ENCODE measurements at places on chromosomes 12 and 14.

DNA sequence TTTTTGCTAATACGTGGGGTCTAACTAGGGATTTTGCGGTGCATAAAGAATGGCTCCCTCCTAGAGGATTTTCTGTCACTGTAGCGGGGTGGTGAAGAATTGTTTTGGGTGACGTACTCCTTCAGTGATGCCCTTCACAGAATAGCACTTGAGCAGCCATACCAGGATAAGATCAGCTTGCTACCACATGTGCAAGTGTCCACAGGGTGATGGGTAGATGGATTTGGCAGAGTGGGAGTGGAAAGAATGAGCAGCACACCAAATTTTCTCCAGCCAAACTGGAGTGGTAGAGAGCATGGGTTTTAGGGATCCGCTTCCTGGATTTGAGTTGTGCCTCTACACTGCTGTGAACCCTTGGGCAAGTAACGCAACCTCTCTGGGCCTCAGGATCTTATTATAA is 2.3 kb downstream of the TCP11L2 start:
- DNase-seq, result no peak

GRCh38 chr12:76006028-76006925 is 25.3 kb downstream of the PHLDA1 start:
- DNase-seq, result no peak

- DNase-seq, result no peak
Measured at GRCh38 chr12:40056373-40056772, 49.5 kb downstream of the SLC2A13 start.

DNA sequence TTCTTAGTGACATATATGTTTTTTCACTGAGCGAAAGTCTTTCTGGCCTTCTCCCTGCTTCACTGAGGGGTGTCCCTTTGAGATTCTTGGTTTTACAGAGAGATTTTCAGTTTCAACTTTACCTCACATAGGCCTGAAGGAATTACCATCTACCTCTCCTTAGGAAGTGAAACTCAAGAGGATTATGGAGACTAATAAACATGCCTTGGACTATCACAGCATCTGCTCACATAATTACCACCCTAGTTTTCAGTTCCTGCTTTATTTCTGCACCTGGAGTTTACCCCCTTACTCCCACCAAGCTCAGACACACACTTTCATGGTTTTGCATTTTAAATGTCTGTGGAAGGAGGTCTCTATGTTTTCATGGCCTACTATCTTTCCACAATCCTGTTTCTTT is 118.3 kb upstream of the SCAF11 start:
- no peak for DNase-seq

GRCh38 chr12:132137483-132138125 is 6.5 kb downstream of the DDX51 start:
- no peak for DNase-seq

DNA sequence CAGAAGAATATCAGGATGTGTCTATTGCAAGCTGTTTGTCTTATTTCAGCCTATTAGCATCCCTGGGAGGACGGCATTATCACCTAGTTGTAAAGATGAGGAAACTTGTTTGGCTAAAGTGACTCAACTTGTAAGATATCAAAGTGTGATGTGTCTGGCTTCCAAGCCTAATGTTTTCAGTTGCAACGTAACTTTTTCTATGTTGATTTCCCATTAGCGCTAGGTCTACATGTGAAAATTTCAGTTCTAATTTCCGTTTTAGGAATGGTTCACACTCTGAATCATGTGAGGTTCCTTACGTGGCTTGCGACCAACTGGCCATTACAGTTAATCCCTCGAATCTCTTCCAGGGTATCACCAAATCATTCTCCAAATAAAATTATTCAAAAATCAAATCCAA is 58.0 kb downstream of the LLPH start:
- no peak for DNase-seq

- no peak for DNase-seq
Measured at GRCh38 chr12:96208801-96209549, 14.8 kb downstream of the ELK3 start.

GRCh38 chr12:119024356-119024755 is 43.0 kb downstream of the SRRM4 start:
- DNase-seq, result no peak

GRCh38 chr14:96345669-96346068 is 17.5 kb downstream of the ATG2B start:
- DNase-seq, result no peak

- DNase-seq, result peak; percentile 70
Measured at GRCh38 chr12:81668475-81668874, 90.7 kb downstream of the PPFIA2 start.

DNA sequence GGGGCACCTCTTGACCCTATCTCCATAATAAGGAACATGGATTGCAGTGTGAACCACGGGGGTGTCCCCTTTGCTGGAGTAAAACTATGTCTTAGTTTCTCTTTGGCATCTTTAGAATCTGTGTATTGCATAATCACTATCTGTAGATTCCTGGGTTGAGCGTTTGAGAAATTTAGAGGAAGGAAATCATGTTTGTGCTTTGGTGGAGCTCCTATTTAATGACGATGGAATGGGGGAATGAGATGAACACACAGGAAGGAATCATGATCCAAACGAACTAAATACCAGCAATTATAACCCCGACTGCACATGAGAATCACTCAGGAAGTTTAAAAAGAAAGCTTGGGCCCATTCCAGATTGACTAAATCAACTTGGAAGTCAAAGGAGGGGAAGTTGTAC is 1.3 kb upstream of the MYG1 start:
- peak; percentile 33 for DNase-seq

GRCh38 chr14:67926821-67927220 is 107.2 kb downstream of the RAD51B start:
- DNase-seq, result no peak

DNA sequence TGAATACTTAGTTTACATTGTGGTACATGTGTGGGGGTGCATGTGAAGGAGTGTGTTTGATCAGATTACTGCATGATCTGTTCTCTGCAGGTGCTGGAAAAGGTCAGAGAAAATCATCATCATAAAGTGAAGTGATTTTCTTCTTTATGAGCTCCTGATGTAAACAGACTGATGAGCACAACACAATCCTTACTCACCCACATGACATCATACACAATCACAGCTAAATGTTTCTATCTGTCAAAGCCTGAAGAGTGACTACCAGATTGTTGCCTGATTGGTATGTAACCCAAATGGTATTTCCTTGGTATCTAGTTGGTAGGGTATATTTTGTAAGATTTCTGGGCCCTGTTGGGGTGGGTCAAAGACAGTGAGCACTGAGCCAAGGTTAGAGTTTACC is 270.8 kb downstream of the FOXG1 start:
- no peak for DNase-seq

DNA sequence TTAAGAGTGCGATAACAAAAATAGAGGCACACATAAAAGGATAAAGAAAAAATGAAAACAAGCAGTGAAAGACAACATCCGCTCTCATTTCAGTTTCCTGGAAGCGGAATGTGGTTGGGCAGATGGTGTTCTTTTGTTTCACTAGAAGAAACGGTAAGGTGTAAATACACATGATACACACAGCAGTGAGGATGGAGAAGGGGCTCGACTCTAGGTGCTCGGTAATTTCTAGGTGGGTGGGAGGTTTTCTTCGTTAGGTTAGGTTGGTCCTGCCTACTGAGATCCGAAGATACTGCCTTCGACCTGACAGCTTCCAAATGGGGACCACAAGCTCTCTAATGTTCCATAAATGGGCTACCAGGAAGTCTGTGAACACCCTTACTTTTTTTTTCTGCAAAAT is 1082.5 kb downstream of the BCL11B start:
- DNase-seq, result no peak

DNA sequence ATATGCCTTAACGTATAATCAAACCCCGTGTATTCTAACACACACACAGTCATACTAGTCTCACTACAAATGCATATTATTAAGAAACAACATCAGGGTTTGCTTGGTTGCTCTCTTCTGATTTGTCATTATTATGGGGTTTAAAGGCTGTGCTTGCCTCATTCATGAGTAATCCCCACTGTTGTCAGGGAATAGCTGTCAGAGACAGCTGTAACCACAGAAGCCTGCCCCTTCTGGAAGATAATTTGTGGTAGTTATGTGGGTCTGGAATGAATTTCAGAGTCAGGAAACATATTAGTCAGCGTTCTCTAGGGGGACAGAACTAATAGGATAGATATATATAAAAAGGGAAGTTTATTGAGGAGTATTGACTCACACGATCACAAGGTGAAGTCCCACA is 456.9 kb upstream of the TMEM132C start:
- peak; percentile 87 for DNase-seq

- DNase-seq, result peak; percentile 33
Measured at GRCh38 chr12:7144414-7145120, 14.4 kb downstream of the CLSTN3 start.

GRCh38 chr12:44563486-44563885 is 312.6 kb downstream of the NELL2 start:
- no peak for DNase-seq

DNA sequence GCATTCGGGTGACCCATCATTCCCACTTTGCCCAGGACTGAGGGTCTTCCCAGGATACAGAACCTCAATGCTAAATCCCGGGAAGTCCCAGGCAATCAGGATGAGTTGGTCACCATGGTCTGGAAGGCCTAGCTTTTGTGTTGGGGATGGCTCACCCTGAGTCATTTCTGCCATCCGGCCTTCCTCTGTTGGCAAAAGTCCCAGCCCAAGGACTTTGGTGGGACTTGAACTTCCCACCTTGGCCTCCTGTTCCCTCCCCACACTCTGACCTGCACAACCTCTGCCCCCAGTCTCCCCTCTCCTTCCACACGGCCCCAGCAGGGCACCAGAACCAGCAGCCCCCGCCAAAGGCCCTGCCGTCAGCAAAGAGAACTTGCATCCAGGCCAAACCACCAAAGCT is 24.6 kb upstream of the NCOR2 start:
- peak; percentile 88 for DNase-seq

- DNase-seq, result peak; percentile 38
Measured at GRCh38 chr12:63869656-63870055, 25.2 kb downstream of the SRGAP1 start.

GRCh38 chr14:93778453-93778852 is 9.8 kb downstream of the PRIMA1 start:
- DNase-seq, result no peak

DNA sequence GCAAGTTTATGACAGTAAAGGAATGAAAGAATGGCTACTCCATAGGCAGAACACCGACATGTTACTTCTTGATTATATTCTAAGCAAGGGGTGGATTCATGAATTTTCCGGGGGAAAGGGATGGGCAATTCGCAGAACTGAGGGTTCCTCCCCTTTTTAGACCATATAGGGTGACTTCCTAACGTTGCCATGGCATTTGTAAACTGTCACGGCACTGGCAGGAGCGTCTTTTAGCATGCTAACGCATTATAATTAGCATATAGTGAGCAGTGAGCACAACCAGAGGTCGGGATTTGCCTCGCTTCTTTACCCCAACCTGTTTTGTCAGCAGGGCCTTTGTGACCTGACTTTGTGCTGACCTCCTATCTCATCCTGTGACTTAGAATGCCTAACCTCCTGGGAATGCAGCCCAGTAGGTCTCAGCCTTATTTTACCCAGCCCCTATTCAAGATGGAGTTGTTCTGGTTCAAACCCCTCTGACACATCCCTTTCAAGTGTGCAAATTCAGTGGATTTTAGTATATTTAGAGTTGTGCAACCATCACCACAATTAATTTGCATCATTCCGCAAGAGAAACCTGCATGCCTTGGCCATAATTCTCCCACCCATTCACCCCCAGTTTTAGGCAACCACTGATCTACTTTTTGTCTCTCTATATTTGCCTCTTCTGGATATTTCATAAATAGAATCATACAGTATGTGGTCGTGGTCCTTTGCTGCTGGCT is 27.4 kb downstream of the PALS1 start:
- DNase-seq, result peak; percentile 53

DNA sequence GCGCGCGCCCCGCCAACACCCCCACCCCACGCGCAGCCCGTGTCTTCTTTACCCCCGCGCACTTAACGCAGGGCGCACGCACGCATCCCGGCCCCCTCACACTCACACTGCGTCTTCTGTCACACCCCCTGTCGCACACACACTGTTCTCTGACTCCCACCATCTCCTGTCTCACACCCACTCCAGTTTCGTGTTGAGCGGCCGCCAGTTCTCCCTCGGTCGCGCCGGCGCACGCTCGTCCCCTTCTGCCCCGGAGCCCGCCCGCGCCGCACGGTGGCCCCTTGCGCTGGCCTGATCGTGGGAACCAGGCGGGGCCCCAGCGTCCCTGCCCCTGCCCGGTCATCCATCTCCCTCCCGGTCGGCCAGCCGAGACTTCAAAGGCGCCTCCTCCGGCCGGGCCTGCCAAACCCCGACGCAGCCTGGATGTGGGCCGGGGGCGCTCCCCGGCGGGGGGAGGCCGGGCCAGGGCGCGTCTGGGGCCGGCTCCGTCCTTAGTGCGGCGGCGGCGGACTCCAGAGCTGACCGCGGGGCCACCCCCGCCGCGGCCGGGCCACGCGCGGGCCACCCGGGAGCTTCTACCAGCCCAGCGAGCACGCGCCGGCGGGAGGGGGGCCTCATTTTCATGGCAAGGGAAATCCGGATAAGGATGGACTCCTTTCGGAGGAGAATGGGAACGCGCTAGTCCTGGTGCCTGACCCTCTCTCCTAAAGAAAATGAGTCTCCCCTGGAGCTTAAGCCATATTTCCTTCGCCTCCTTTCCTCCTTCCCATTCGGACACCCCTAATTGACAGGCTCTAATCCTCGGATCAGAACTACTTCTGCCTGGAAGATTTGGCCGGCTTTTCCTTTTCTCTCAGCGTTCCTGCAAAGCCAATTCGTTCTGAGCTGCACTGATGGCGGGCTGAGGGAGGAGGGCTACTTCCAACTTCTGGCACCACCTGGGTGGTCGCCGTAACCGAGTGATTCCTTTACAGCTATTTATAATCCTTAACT is 82.0 kb upstream of the HMGA2 start:
- peak; percentile 76 for DNase-seq

GRCh38 chr12:124904306-124905098 is 9.9 kb downstream of the UBC start:
- DNase-seq, result peak; percentile 98

GRCh38 chr12:50070314-50071060 is 13.1 kb downstream of the ASIC1 start:
- DNase-seq, result peak; percentile 73

DNA sequence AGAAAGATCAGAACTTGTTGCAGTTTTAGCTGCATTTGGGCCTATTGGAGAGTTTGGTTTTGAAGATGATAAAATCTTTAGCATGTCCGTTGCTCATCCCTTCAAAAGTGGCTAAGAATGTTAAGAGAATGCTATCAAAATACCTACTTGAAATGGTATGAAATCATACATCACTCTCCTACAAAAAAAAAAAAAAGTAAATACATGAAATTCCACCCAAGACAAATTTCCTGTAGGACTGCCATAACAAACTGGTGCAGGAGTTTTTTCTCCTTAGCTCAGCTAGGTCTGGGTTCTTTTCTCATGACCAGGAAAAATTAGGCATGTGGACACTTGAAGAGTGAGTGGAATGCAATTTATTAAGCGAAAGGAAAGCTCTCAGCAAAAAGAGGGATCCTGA is 15.9 kb upstream of the FAR2 start:
- DNase-seq, result no peak

- peak; percentile 65 for DNase-seq
Measured at GRCh38 chr14:58587271-58587670, 50.5 kb upstream of the DACT1 start.

DNA sequence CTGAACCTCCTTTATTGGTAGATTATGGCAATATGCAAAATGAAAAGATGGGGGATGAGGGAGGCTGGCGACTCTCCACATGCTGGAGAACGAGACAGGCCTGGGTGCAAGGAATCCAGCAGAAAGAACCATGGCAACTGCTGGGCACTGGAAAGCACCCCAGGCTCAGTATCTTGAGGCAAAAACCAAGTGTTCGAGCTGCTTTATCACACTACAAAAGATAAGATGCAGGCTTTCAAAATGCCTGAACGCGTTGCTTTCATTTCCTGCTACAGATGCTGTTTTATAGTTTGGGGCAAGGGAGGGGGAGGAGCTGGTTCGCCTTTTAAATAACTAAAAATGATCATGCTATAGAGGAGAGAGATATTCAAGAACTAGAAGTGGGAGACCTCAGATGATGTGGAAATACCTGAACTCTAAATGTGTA is 38.9 kb downstream of the NIN start:
- no peak for DNase-seq
